ENCODE measurements at places on chromosomes 1 and 21.

DNA sequence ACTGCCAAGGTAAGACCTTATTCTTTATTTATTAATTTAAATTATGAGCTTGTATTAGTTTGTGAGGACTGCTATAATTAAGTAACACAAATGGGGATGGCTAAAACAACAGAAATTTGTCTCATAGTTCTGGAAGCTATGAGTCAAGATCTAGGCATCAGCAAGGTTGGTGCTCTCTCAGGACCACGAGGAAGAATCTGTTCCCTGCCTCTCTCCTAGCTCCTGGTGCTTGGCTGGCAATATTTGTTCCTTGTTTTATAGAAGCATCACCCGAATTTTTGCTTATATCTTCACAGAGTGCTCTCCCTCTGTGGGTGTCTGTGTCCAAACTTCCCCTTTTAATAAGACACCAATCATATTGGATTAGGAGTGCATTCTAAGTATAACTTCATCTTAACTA lies 41.4 kb upstream of the CCDC190 start:
- no peak for DNase-seq

GRCh38 chr1:2957329-2957728 lies 63.9 kb upstream of the ACTRT2 start:
- no peak for DNase-seq

DNA sequence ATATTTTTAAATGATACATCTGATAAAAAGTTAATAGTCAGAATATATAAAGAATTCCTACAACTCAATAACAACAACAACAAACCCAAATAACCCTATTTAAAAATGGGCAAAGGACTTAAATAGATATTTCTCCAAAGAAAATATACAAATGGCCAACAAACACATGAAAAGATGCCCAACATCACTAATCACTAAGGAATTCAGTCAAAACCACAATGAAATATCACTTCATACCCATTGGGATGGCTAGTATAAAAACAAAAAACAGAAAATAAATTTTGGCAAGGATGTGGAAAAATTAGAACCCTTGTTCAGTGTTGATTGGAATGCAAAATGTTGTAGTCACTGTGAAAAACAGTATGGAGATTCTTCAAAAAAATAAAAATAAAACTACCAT lies 184.8 kb upstream of the RAB4A start:
- DNase-seq, result no peak

DNA sequence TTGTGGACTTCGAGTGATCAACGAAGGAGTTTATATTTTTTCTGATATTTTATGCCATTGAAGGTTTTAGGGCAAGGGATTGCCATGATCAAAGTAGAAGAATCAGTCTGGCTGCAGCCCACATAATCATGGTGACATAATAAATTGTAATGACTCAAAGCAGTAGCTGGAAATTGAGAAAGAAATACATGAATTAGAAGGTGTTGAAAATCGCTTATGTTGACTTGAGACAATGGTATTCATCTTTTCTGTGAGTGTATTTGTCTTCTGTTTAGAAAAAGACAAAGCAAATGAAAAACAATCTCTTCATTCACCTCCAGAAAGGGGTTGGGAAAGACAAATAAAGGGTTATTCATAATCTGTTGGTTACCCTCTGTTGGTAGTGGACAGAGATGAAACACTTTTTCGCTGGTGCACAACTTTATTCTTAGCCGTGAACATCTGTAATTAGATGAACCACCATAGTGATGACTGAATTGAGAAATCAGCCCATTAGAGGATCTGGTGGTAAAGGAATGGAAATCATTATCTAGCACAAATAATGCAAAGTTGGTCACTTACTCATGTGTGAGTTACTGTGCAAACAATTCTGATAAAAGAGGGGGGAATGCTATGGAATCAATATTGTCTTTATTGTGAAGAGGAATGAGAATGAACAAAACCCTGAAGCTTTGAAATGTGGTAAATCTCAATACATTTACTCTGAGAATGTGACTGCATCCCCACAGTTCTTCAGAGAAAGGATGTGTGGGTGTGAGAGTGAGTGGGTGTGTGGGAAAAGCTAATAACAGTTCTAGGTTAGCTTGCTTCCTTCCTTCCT lies 121.8 kb downstream of the NTNG1 start:
- no peak for DNase-seq

DNA sequence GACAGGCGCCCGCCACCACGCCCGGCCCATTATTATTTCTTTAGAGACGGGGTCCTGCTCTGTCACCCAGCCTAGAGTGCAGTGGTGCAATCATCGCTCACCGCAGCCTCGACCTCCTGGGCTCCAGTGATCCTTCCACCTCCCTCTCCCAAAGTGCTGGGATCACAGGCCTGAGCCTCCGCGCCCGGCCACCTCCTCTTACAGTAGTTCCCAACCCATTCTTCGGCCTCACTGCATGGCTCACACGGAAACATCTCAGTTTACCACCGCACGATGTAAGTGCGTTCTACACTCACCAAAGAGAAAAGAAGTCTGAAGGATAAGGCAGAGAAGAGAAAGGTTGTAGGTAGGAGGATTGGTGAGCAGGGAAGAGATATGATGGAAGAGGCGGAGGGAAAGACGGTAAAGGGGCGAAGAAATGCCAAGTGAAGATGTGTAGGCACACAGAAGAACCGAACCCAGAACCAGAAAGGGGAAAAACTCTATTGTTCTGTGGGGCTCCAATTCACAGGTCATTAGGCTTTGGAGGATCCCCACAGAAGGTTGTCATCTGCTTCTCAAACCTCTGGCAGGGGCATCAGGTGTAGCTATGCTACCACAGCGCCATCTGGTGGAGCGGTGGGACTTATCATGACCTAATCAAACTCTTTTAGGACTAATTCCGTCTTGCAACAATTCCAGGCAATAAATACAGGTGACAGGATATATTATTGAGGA lies 504.2 kb downstream of the SMYD3 start:
- peak; percentile 86 for DNase-seq

All from stimulated activated CD4-positive, alpha-beta T cell treated with anti-CD3 and anti-CD28 coated beads, Interleukin-1b, Interleukin-23, amount 100 ng/mL, for 4 hours (primary cell).